Umbilical cord (tissue), 2 donors: ENCODE measurements at places on chromosomes 12 and 14.
A peak's percentile ranks its signal among the peaks of the same experiment; 100 is the strongest.

- no peak for DNase-seq
Observed at GRCh38 chr14:63795532-63795931, 57.3 kb upstream of the SYNE2 start.

GRCh38 chr14:70789361-70789760 is 20.0 kb downstream of the MAP3K9 start:
- DNase-seq: no peak

DNA sequence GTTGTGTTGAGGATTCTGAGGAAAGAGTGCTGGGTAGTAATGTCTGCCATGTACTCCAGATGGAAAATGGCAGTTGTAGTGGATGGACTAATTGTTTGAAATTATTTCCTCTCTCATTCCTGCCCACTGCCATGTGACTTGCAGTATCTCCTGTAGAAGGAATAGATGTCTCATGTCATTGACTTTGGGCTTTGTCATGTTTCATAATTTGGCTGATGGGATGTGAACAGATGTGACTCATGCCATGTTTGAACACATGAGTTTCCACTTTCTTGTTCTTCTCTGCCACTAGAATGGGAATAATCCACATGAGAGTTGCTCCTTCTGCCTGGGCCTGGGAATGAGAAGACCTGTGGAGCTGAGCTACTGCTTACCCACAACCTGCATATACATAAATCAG is 2.4 kb upstream of the CALCOCO1 start:
- DNase-seq: no peak

DNA sequence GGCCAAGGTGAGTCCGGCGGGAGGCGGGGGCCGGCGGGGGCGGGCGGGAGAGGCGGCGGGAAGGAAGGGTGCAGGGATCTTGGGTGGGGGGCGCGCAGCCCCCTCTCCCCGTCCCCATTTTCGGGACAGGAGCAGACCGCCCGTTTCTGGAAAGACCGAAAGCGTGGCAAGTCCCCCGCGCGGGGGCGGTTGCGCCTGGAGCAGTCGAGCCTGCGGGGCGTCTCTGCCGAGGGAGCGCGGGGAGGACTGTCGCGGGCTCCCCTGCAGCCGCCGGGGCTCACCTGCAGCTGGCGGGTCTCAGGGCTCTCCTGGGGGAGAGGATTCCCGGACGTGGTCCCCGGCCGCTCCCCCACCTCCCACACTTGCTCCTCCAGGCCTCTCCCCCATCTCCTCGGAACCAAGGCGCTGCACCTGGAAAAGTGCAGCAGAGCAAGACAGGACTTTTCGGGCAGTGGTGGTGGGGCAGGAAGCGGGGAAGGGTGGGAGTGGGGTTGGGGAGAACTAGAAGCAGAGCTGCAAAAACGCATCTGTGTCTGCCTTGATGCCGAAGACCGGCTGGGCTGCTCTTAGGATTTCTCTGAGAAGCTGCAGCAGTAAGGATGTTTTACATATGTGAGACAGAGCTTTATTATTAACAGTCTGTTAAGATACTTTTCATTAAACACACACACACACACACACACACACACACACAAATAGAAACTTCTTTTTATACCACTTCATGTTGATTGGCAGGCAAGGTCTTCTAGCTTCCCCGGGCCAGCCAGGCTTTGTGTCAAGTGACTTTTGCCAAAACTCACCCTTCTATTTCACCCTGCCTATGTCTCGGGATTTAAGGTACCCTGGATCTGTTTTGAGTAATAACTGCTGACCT is 677 bp downstream of the C12orf75 start:
- DNase-seq: no peak

DNA sequence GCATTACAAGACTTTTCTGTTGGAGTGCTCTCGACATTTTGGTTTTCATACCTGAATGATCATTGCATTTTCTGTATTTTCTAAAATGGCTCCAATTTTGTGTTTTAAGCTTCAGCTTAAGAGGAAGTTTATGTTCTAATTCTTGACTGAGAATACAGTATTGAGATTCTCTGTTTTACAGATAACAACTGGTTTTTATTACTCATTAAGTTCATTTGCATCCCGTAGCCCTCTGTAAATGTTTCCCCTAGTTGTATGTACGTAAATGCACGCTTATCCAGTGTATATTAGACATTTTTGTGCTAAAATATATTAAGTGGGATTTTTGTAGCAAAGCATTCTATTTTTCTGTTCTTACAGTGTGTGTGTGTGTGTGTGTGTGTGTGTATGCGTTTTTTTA is 33.1 kb downstream of the CPSF6 start:
- DNase-seq: no peak

DNA sequence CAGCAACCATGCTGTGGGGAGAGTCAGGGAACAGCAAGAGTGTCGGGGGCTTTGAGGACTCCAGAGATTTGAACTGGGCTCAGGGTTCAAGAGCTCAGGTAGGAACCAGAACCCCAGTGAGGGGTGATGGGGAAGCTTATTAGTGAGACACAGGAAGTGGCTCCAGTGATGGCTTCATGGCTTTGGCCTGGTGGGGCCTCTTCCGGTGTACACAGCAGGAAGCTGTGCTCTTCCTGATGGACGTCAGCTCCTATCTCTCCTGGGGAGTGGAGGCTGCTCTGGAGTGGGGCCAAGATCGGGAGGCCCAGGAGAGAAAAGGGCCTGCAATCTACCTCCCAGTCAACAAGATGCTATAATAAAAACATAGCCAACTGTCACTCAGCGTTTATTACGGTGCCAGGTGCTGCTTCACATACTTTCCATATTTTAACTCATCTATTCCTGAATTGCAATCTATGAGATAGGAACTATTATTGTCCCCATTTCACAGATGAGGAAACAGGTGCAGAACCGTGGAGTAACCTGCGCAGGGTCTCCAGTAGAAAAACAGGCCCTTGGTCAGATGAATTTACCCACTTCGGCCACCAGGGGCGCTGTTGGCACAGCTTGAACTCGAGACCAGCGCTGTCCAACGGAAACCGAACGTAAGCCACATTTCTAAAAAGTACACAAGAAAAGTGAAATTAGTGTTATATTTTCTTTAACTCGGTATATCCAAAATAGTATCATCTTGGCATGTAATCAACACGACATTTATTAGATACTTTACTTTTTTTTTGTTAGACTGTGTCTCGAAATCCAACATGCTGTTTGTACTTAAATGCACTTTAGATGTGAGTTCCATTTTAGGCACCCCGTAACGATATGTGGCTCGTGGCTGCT is 63.6 kb upstream of the DLK1 start:
- DNase-seq: peak; percentile 84

DNA sequence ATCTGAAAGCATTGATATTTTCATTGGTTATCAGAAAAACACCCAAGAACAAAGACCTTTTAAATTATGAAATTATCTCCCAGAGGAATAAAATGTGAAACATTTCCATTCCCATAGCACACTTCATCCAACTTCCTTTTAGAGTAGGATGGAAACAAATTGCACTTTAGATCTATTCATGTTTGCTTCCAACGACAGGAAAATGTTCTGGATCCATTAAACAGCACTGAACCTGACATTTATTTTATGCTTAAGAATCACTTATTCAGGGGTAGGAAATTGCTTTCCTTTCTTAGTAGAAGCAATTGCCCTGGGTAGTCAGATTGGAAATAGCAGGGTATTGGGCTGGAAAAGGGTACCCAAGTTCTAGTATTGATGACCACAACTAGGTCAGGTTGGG is 28.8 kb upstream of the PTGDR start:
- DNase-seq: no peak

DNA sequence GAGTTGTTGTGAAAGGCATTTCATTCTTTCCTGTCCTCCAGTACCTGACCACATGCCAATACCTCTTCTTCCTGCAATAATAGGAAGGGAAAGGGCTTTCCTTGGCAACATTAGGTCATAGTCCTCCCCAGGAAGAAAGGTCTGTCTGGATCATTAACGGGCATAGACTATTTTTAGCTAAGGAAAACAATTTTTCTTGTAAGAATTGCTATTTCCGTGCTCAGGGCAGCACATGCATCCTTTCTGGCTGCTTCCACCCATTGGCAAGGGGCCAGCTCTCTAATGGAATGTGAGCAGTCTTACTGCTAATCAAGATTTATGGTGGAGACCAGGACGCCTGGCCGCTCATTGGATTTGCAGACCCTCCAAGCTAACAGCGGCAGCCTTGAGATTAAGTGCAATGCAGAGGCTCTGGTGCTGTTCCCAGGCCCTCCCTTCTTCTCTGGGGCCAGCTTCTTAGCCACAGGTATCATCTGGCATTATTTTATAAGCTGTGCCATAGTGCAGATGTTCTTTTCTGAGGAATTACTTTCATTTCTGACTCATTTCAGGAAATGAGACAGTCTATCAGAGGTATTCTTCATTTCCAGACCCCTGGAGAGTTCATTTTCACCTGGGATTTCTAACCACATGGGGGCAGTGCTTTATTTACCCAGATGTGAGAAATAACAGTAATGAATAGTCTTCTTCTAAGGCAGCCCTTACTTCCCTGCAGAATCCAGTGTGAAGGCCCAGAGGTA is 52.9 kb downstream of the ANO6 start:
- DNase-seq: peak; percentile 98

- no peak for DNase-seq
Observed at GRCh38 chr14:75240781-75241180, 37.8 kb upstream of the FOS start.

DNA sequence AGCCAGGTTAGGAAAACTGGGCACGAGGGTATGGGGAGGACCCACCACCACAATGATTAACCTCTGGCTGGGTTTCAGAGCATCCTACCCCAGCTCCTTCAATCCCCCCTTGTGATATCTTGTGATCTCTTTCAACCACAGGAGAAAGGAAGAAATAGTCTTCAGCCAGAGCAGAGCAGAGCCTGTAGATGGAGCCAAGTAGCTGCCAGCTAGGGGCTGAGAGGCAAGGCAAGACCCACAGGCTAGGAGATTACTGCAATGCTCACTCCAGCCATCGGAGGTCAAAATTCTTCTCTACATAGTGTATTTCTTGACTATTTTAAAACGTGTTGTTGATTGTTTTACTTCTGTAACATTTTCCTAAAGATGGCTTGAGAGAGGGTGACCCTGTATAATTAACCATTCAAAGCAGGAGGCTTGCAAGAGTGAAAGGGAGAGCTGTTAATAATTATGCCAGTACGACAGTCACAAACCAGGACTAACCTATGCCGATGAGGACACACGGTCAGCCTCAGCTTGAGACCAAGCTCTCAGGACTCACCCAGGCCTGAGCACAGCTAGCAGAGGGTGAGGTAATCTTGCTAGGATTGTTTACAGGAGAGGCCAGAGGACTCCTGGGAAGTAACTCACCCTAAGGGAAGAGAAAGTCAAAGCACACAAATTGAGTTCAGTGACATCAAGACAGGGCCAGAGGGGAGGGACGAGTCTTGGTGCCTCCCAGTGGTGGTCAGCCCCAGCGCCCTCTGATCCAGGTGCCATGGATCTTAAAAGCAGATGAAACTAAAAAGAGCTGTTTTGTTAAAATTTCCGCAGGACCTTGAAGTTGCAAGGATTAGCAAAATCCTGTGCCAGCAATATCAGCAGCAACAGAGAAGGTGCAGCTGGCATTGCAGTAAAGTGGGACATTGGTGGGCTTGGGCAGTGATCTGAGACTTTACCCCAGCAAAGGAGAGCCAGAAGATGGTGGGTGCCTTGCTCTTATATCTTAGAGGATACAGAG is 29.8 kb upstream of the CDKN3 start:
- DNase-seq: peak; percentile 86

GRCh38 chr14:50797250-50798047 is 33.5 kb downstream of the NIN start:
- no peak for DNase-seq

DNA sequence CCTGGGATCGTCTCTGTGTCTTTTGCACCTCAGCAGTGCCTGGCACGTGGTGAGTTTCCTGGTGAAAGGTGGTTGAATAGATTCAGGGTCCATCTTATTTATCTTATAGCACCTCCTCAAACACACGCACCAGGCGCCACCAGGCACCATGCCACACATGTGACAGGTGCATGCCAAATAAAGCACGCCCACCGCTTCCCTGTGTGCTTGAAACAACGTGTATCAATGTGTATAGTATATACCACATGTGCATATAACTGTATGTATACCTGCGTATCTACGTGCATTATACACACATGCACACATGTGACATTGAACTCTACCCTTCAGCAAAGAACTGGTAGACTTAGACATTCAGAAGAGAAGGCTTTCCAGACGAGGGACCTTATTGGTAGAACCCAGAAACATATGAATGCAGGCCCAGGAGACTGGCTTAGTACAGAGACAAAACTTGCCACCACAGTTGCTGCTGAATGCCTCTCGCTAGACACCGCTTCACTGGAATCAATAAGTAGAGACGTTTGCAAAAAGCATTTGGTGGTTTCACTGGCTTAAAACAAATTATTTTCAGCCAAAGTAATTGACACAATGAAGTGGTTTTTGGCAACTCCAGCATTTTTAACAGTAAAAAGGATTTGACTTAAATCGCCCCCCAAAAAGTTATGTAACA is 10.0 kb downstream of the EML1 start:
- DNase-seq: no peak

DNA sequence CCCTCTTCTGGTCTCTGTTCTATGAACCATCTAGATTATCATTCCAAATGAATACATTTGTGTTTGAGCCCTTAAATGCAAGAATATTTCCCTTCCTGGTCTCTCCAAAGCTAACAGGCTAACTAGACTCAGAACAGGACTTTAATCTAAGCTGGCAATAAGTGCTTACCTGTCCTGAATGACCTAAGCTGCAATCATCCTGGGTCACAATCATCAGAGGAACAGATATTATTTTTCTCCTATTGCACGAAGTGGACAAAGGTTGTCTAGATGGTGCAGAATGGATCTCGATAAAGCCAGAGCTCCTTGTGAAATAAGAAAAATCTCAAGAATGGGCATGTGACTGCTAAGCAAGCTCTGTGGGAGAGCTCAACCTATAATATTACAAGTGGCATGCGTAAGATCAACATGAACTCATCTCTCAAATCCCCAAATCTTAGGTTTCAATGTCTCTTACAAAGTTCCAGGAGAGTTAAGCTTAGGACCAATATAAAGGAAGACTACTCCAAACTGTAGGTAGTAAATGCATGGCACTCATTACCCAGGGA is 10.6 kb upstream of the NUMB start:
- no peak for DNase-seq

- no peak for DNase-seq
Observed at GRCh38 chr14:69451941-69452340, 32.6 kb upstream of the PLEKHD1 start.

DNA sequence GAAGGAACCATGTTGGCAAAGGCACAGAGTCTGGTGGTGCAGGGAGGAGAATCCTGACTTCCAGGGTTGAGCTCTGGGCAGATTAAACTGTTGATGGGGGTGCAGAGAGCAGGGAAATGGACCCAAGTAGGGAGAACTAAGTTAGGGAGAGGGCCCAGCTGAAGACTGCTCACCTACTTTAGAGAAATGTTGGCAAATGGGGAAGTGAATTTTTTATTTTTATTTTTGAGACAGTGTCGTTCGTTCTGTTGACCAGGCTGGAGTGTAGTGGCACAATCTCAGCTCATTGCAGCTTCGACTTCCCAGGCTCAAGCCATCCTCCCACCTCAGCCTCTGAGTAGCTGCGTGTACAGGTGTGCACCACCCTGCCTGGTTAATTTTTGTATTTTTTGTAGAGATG is 32.1 kb upstream of the TUBA1A start:
- DNase-seq: no peak

GRCh38 chr14:87960013-87960787 is 32.8 kb downstream of the GALC start:
- no peak for DNase-seq
